ENCODE measurements at places on chromosomes 7 and 10.

GRCh38 chr10:5976512-5977470 is 552 bp downstream of the IL15RA start:
- peak; percentile 40 for DNase-seq

- DNase-seq = no peak
Observed at GRCh38 chr7:50939021-50939420, 156.3 kb upstream of the GRB10 start.

- DNase-seq = no peak
Observed at GRCh38 chr7:47557694-47558670, 23.9 kb downstream of the TNS3 start.

- no peak for DNase-seq
Observed at GRCh38 chr10:119691726-119692125, 34.1 kb upstream of the INPP5F start.

GRCh38 chr7:153193144-153193595 is 433.6 kb downstream of the ACTR3B start:
- no peak for DNase-seq

DNA sequence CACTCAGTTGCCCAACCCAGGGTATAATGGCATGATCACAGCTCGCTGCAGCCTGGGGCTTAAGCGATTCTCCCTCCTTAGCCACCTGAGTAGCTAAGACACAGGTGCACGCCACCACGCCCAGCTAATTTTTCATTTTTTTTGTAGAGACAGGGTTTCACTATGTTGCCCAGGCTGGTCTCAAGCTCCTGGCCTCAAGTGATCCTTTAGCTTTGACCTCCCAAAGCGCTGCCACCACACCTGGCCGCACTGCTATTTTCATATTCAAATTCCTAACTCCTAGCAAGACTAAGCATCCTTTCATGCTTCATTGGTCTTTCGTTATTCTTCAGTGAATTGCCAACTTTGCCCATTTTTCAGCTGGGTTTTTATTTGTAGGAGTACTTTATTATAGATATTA is 30.4 kb upstream of the DAGLB start:
- DNase-seq = no peak

- DNase-seq = no peak
Observed at GRCh38 chr7:44075296-44076075, 6.8 kb downstream of the POLM start.

- no peak for DNase-seq
Observed at GRCh38 chr7:154869436-154869835, 133.5 kb downstream of the PAXIP1 start.

GRCh38 chr10:1939016-1939415 is 201.7 kb upstream of the ADARB2 start:
- peak; percentile 19 for DNase-seq

- no peak for DNase-seq
Observed at GRCh38 chr10:118626953-118627352, 31.5 kb upstream of the PRLHR start.

GRCh38 chr10:80896959-80897358 is 359.3 kb downstream of the SH2D4B start:
- no peak for DNase-seq

- DNase-seq = no peak
Observed at GRCh38 chr7:40463446-40463845, 328.6 kb downstream of the SUGCT start.

DNA sequence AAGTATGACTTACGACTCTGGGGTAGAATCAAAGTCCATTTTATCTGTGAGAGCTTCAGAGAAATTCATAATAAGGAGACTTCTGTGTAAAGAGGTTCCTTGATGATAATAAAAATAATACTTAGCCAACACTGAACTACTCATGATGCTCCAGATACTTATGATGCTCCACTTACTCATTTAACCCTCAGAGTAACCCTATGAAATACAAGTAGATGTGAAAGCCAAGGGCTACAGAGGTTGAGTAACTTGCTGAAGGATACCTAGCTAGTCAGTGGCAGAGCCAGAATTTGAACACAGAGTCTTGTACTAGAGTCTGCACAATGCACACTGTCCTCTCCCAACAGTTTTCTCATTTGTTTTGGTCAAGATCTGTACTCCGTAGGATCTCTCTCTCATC is 89.5 kb downstream of the HECW1 start:
- no peak for DNase-seq

- DNase-seq = no peak
Observed at GRCh38 chr7:18450019-18450418, 45.5 kb upstream of the HDAC9 start.

GRCh38 chr10:49429458-49429857 is 33.6 kb upstream of the DRGX start:
- no peak for DNase-seq

GRCh38 chr10:26423722-26424121 is 14.4 kb upstream of the APBB1IP start:
- DNase-seq = no peak

- no peak for DNase-seq
Observed at GRCh38 chr10:71368176-71368575, 28.5 kb upstream of the CDH23 start.

DNA sequence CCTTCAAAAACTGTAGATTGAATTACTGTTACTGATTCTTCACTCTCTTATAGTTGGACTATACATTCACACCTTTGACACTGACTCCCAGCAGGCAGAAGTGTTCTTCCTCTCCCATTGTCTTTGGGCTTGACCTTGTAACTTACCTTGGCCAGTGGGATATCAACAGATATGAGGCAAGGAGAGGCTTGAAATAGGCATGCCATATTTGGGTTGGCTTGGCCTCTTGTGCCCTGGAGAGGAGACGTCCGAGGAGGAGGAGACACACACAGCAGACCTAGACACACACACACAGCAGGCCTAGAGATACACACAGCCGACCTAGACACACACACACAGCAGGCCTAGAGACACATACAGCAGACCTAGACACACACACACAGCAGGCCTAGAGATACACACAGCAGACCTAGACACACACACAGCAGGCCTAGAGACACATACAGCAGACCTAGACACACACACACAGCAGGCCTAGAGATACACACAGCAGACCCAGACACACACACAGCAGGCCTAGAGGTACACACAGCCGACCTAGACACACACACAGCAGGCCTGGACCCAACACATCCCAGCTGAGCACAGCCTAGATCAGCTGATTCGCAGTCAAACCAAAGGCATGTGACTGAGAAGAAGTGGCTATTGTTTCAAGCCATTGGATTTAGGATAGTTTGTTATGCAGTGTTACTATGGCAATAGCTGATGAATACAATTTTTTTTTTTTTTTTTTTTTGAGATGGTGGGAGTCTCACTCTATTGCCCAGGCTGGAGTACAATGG is 12.5 kb upstream of the GNA12 start:
- DNase-seq = no peak

GRCh38 chr10:27745732-27746396 is at the start of gene MKX:
TSS of gene MKX (minus strand) at chr10:27745819. CDS start at chr10:27743415, 2,404 bp downstream.
- DNase-seq = no peak

- no peak for DNase-seq
Observed at GRCh38 chr7:91618776-91619765, 261.4 kb downstream of the MTERF1 start.

GRCh38 chr10:79442171-79443040 is 3.0 kb downstream of the ZCCHC24 start:
- no peak for DNase-seq

- DNase-seq = no peak
Observed at GRCh38 chr10:13883636-13884444, 297.1 kb downstream of the PRPF18 start.

GRCh38 chr7:155007947-155008346 is 5.0 kb upstream of the PAXIP1 start:
- DNase-seq = peak; percentile 38

GRCh38 chr10:5630112-5630436 is 36.3 kb downstream of the ASB13 start:
- no peak for DNase-seq

GRCh38 chr7:70317356-70317755 is 719.1 kb downstream of the AUTS2 start:
- DNase-seq = no peak

DNA sequence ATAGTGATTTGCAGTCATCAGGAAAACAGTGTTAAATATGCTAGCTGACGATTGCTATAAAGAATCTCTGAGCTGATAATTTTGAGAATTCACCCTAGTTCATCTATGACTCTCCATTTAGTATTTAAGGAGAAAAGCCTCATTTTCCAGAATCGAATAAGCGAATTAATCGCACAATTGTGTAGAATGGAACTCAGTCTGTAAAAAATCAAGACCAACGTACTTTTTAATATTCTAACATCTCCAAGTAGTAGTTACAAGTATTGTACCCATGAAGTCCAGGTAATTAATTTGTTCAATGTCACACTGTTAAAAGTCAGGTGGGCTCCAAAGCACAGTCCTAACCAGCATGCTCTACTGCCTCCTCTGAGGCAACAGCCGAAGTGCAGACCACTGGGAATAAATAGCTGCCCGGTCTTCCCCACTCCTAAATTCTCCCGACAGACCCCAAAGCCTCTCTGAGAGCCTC is 380 bp upstream of the AGBL3 start:
- no peak for DNase-seq

GRCh38 chr10:101110856-101111523 is 20.1 kb upstream of the TLX1 start:
- no peak for DNase-seq

DNA sequence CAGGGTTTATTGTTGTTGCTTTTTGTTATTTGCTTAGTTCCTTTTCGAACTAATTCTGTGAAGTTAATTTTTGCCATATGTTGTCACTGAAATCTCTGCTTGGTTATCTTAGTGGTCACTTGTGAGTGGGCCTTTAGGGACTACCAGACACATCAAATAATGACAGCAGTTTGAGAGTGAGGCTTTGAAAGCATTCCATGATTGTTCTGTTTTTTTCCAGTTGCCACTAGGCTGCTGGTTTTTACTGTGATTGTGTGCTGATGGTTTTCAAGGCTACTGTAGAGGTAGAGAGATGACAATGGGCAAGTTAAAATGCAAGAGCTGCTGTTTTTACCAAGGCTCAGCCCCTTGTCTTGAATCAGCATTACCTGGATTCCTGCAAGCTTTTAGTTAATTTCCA is 20.0 kb downstream of the SEPTIN7 start:
- DNase-seq = no peak
